ENCODE measurements at places on chromosomes 12 and 14.

DNA sequence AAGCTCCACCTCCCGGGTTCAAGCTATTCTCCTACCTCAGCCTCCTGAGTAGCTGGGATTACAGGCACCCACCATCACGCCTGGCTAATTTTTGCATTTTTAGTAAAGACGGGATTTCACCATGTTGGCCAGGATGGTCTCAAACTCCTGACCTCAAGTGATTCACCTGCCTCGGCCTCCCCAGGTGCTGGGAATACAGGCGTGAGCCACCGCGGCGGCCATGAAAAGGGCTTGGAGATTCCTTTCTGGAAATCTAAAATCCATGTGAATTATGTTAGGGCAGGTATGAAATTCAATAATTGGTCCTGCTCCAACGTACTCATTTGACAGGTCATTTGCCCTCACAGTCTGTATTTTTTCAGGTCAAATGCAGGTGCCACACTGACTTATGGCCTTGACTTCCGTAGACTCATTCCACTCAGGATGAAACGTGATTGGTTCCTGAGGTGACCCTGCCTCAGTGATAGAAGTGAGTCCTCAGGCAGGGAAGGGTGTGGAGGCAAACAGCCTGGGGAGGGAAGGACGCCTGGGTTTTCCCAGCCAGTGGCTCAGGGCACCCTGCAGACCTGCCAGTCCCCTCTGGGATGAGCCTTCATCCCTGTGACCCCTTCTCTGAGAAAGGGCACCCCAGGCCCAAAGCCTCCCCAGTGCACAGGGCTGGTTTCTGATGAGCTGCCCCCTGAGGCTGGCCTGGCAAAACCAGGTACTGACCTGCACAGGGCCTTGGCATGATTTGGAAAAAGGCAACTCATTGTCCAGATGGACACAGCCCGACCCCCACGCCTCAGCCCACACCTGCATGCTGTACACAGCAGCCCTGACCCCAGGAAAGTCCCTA lies 48.7 kb downstream of the PSMA6 start:
- DNase-seq: no peak

DNA sequence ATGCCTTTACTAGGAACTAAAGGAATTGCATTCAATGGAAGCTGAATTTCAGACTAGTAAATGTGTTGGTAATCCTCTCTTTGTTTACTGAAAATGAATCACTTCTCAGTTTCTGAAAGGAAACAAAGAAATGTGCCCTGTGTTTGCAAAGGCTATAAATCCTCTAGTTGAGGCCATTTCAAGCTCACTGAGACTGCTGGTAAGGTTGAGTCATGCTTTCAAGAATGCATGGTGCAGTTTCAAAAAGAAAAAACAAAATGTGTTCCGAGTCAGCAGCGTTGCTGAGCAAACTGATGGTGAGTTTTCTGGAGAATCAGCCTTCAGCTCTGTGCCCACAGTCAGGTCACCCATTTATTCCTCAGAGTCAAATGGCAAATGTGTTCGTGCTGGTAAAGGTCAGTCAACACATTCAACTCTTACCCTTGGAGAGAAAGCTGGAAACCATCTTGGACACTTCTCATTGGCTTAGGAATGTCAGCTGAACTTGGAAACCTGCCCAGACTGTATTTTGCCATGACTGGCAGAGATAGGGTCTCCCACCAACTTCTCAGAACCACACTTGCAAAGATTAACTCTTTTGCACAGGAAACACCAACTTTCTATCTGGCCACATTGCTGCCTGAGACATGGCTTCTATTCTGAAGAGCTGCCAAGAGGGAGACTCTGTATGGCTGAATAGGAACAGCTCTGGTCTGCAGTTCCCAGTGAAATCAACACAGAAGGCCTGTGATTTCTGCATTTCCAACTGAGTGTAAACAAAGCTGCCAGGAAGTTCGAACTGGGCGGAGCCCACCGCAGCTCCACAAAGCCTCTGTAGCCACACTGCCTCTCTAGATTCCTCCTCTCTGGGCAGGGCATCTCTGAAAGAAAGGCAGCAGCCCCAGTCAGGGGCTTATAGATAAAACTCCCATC lies 484.4 kb downstream of the ATP23 start:
- no peak for DNase-seq

- DNase-seq: no peak
Observed at GRCh38 chr14:89406941-89407340, 10.1 kb downstream of the FOXN3 start.

GRCh38 chr12:124893792-124894516 lies 20.5 kb downstream of the UBC start:
- no peak for DNase-seq

DNA sequence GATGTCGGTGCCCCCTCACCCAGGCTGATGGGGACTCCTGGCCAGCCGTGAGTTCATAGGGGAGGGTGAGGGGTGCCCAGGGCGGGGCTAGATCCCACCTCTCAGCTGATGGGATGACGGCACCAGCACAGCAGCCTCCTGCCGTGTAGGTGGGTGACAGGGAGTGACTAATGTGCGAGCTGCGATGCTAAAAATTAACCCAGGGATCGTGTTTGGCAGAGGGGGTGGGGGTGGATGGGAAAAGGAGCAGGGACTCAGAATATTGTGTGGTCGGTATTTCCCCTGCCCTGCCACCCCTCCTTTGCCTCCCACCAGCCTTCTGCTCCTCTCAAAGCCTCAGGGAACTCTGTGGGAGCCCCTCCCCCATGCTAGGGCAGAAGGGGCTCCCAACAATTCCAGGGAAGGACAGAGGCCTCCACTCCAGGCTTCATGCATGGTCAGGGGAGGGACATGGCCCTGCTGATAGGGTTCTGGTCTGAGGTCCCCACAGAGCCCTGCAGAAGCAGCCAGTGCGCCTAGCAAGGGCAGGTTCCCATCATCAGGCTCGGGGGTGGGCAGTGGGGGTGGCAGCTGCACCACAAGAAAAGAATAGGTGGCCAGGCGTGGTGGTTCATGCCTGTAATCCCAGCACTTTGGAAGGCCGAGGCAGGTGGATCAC lies 12.5 kb downstream of the TAMALIN start:
- DNase-seq: no peak

GRCh38 chr14:101620821-101621785 lies 59.8 kb downstream of the DIO3 start:
- no peak for DNase-seq

DNA sequence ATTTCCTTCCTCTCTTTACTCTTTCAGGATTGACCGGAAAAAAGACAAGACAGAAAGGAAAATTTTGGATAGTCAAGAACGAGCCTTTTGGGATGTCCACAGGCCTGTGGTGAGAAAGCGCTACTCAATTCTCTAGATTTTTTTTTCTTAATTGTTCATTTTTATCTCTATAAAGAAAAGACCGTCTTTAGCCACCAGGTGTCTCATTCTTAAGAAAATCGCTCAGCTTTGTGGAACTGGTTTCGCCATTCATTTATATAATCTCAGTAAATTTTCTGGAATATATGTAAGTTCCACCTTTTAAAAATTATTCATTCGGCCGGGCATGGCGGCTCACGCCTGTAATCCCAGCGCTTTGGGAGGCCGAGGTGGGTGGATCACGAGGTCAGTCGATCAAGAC lies 421.1 kb downstream of the DPF3 start:
- DNase-seq: no peak

- DNase-seq: no peak
Observed at GRCh38 chr14:103641161-103641560, 12.2 kb downstream of the KLC1 start.

GRCh38 chr12:18782827-18783226 lies 44.9 kb downstream of the CAPZA3 start:
- no peak for DNase-seq

- DNase-seq: no peak
Observed at GRCh38 chr14:37329189-37330001, 131.7 kb downstream of the MIPOL1 start.

DNA sequence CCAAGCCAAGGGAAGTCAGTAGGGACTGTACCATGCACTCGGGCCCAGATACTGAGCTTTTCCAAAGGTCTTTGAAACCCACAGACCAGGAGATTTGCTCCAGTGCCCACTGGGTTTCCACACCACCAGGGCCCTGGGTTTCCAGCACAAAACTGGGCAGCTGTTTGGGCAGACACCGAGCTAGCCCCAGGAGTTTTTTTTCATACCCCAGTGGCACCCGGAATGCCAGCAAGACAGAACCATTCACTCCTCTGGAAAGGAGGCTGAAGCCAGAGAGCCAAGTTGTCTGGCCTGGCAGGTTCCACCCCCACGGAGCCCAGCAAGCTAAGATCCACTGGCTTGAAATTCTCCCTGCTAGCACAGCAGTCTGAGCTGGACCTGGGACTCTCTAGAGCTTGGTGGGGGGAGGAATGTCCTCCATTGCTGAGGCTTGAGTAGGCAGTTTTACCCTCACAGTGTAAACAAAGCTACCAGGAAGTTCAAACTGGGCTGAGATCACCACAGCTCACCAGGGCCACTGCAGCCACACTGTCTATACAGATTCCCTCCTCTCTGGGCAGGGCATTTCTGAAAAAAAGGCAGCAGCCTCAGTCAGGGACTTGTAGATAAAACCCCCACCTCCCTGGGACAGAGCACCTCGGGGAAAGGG lies 793.7 kb downstream of the RPS29 start:
- no peak for DNase-seq

DNA sequence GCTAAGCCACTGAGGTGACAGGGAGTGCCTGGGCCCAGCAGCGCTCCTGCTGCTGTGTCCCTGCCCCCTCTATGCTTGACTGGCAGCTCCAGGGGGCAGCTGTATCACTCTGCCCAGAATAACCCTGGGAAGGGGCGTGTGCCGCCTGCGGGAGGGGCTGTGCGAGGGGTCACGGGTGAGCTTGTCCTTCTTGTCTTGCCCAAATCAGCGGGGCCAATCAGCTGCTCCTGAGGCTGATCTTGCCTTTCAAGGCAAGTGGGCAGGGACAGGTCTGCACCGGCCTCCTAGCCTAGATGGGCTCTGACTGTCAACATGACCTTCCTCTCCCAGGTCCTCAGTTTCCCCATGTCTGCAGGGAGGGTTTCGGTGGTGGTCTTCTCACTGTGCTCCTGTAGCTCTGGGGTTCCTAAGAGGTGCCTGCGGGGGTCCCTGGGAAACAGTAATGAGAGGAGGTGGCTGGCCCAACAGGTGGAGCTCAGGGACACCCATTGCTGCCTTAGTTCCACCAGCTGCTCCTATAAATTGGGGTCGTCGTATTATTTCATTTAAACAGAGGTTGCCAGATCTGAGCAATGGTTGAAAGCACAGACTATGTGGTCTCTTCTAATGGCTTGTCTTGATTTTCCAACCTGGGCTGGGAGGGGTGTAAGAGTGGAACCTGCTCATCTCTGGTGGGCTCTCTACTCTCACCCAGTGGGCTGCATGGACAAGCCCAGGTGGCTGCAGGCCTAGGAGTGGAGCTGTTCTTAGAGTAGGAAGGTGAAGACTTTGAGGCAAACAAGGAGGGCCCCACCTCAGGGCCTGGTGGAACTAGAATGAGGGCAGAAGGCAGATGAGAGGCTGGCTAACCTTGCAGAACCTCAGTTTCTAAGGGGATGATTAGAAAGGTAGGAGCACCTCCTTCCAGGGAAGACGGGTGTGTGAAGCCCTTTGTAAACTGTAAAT lies 11.7 kb downstream of the RTL1 start:
- DNase-seq: no peak

DNA sequence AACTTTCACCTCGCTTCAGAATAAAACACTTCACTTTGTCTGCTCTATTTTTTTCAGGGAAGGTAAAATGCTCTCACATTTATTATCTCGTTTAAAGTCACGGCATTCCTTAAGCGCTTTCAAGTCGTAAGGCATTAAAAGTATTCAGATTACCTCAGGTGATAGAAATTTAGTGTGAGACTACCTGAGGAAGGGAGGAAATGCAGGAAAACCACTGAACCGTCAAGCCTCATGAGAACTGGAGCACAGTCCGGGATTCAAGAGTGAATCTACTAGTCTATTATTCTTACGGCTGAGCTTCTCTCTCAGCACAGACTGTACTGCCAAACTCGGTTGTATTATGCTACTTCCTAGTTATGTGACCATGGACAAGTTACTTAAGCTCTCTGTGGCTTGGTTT lies 8.3 kb upstream of the PPFIBP1 start:
- DNase-seq: no peak

- DNase-seq: no peak
Observed at GRCh38 chr12:7114851-7115250, 5.8 kb upstream of the C1RL start.

DNA sequence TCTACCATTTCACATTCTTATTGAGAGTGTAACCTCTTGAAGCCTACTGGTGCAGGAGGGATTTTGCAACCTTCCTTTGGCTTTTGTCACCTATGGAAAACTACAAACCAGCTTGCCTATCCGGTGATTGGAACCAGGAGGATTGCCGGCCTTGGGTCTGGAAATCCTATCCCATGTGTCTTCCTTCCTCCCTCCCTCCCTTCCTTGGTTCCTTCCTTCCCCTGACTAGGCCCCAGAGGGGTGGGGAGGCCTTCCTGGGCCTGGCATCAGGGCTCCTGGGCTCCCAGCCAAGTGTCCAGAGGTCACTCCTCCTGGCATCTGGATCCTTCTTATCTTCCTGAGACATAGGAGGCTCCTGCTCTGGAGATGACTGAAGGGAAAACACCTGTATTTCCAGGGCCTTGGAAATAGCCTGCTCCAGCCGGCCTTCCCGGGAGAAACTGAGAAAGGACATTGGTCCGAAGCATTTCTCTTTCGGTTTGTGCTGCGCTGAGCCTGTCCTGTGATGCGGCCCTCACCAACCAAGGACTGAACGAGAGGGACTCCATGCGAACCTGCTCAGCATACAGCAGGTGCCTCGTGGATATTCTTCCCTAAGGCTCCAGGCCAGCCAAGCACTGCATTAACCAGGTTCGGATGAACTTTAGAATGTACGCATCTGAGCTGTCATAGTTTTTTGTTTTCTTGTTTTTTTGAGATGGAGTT lies 43.4 kb downstream of the PSMA6 start:
- DNase-seq: no peak

DNA sequence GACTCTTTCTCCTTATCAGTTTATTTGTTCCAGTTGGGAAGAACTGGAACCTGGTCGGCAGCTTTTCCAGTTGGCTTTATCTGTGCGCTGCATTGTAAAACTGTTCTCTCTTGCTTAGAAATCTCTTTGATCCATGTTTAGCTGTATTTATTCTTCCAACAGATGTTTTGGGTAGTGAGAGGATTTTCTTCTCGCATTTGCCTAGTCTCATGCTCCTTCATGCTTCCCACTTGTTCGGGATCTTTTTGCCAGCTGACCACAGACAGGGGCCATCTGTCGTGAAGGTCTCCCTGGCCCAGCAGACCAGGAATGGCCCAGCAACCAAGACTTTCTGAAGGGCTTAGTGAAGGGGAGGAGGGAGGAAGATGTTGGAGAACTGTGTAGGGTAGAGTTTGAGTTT lies 21.6 kb downstream of the NTF3 start:
- no peak for DNase-seq

- DNase-seq: no peak
Observed at GRCh38 chr12:92810370-92810769, 107.6 kb downstream of the PLEKHG7 start.

Data from stimulated activated CD4-positive, alpha-beta T cell treated with anti-CD3 and anti-CD28 coated beads, Interleukin-2, amount 100 ng/mL, for 24 hours (primary cell).